ENCODE measurements at places on chromosomes 3 and 15. TPM values are rescaled to one million over a fixed set of nuclear protein-coding genes. Genes with fewer than 3 reads are reported as not detected.

DNA sequence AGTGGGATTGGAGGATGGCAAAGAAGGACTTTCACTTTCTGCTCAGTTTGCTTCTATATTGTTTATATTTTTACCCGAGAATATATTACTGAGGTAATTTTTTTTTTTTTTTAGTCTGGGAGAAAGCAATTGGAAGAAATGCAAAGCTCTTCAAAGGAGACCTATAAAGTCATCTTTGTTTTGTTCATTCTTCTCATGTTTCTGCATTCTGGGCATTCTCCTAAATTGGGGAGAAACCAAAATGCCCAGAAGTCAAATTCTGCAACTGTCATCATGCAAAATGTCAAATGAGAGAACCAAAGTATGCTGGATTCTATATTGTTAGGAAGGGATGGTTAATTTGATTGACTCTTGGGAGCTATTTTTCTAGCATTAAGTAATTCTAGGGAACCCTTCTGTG is 168.3 kb upstream of the TSC22D2 start:
- no peak for DNase-seq

- DNase-seq: no peak
These were observed 27.6 kb upstream of the NPHP3 start for GRCh38 chr3:132749786-132750185.

DNA sequence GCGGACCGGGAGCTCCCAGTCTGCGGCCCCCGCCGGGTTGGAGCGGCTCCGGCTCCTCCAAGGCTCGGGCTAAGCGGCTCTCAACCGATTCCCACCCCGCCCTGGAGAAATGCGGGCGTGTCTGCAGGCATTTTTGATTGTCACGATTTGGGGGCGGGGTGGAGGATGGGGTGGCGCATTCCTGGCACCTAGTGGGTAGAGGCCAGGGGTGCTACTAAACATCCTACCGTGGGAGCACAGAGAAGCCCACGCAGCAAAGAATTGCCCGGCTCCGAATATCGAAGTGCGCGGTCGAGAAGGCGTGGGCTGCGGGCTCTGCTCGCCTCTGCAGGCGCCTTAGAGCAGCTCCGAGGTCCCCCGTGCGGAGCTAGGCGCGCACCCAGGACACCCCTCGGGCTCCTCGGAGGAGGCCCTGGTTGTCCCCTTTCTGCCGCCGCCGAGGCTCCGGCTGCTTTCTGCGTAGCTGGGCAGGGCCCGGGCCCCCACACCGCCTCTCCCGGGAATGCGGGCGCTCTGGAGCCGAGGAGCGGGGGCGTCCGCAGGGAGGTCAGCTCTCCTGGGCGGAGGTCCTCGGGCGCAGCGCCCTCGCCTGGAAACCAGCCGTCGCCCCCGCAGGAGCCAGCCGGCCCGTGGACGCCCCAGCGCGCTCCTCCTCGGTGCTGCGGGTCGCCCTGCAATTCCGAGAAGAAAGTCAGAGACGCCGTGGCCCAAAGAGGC is 16.5 kb upstream of the LAMP3 start:
- peak; percentile 53 for DNase-seq

- peak; percentile 34 for DNase-seq
These were observed 178.8 kb downstream of the KLHL25 start for GRCh38 chr15:85615930-85616329.

DNA sequence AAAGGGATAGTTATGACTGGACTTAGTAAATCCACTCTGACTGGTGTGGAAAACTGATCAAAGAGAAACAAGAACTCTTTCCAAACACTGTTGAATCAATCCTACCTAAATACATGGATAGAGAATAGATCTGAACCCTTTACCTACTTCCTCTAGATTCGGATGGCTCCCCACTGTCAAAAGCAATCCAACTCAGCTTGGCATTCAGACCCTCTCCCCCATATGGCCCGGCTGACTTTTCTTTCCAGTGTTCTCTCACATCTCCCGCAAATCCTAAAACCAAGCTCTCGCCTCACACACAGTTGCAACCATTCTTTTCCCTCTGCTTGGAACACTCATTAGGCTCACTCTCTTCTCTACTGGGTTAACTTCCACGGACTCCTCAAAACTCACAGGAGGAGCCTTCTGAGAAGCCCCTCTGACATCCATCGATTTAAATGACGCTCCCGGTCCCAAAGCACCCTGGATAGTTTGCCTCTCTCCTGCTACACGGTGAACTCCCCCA is 639 bp downstream of the SPICE1 start:
- no peak for DNase-seq

- no peak for DNase-seq
These were observed 135.3 kb upstream of the TGFBR2 start for GRCh38 chr3:30471066-30471465.

The IFT80 gene
- total RNA-seq: 22.2 TPM

DNA sequence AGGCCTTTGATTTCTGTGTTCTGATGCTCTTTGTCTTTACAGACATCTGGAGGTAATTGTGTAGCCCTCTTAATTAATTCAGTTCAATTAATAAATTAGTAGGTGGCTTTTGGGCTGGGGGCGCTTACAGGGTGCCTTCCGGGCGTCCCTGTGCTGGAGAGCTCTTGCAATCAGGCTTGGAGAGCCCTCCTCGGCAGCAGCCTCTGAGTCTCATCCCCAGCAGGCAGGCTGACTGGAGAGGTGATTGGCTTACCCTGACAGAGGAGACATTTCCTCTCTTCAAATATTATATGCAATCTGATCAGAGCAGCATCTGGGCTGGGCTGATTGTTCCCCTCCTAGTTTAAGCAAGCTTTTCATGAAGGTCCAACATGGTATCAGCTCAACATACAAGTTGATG is 250.7 kb downstream of the LPP start:
- DNase-seq: no peak

DNA sequence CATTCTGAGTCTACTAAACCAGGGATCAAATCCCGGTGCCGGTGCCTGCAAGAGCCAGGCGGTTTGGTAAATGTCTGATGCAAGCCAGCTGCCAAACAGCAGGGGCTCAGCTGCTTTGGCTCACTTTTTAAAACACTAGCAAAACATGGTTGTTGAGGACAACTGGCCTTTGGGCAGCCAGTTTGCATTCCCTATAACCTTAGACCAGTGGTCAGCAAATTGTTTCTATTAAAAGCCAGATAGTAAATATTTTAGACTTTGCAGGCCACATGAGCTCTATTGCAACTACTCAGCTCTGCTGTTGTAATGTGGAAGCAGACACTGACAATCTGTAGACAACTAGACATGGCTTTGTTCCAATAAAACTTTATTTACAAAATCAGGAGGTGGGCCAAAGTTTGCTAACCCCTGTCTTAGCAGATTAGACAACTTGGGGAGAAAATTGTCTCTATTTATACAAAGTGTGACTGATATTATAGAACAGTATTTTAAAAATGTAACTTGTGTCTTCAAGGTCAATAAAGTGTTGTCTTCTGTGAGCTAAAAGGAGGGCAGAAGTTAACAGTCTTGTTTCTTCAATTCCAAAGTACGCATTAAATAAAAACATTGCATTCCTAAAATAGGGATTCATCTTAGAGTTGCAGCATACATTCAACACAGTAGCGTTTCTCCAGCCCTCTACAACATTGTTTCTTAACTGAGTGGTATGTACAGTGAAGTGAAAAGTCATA is 67.6 kb downstream of the SSUH2 start:
- DNase-seq: no peak

The CACNA1D gene
- 1.9 TPM for total RNA-seq

DNA sequence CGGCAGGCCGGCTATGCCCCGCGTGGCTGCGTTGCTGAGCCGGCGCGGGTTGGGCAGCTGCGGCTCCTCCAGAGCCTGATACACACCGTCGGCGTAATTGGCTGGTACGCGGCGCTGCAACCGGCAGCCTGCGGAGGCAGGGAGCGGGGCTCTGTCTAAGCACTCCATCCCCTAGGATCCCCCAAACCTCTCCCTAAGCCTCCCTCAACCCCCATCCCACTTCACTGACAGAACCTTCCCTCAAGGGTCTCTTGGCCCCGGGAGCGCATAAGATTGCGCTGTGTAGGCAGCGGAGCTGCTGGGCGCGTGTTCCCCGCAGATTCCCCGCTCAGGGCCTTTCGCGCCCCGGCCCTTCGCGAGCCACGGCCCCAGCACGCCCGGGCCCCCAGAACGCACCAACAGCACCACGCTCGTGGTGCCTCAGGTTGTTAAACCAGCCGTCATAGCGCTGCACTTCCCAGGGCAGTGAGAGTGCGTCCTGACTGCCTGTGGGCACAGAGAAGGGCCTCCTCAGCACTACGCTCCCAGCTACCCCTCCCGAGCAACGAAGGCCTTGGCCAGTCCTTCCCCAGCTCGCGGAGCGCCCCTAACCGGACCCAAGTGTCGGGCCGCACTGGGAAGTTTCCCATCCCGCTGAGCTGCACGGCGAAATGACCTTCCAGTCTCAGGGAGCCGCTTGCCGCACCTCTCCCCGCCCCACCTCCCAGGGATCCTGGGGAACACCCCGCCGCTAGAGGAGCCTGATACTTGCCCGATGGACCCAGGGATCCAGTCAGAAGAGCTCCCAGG is 1.2 kb downstream of the DUOX2 start:
- DNase-seq: no peak

The FBN1 gene
- 0.79 TPM for total RNA-seq

GRCh38 chr15:29283381-29283780 is 13.8 kb upstream of the NSMCE3 start:
- no peak for DNase-seq

DNA sequence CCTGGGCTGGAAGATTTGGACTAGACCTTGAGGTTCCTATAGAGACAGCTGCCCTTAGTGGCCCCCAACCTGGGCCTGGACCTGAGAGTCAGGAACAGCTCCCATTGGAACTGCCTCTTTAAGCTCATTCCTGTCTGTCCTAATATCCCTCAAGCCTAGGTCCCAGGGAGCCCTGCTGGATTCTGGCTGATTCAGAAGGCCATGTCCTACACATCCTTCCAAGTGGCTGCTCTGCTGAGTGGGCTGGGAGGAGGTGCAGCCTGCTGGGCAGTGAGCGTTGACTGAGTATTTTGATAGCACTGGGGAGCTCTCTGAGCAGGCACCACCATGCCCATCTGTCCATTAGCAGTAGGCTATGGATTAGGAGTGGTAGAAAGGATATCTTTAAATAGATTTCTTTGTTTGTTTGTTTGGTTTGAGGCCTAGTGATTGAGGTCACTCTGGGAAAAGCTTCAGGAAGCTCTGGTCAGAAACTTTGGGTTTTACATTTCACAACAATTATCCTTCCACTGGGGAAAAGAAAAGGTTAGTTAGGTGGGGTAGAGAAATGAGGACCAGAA is 54.6 kb upstream of the ATOSA start:
- no peak for DNase-seq

DNA sequence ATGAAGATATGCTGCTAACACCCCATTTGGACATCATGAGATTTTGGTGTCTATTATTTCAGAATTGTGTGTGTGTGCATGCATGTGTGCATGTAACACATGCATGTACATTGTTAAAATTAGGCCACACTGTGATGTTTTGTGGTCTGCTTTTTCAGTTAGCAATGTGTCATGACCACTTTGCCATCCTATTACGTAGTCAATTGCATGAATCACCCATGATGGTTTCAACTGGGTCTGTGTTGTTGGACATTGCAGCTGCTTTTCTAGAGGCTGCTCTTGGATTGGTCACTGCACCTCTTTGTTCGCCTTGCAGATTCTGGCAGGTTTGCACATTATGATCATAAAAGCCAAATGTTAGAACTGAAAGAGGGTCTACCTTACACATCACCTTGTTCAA is 101.0 kb upstream of the THBS1 start:
- DNase-seq: no peak

- DNase-seq: no peak
These were observed 651 bp downstream of the PLSCR2 start for GRCh38 chr3:146468671-146469149.

- no peak for DNase-seq
These were observed 15.8 kb downstream of the CLK3 start for GRCh38 chr15:74631408-74631807.

DNA sequence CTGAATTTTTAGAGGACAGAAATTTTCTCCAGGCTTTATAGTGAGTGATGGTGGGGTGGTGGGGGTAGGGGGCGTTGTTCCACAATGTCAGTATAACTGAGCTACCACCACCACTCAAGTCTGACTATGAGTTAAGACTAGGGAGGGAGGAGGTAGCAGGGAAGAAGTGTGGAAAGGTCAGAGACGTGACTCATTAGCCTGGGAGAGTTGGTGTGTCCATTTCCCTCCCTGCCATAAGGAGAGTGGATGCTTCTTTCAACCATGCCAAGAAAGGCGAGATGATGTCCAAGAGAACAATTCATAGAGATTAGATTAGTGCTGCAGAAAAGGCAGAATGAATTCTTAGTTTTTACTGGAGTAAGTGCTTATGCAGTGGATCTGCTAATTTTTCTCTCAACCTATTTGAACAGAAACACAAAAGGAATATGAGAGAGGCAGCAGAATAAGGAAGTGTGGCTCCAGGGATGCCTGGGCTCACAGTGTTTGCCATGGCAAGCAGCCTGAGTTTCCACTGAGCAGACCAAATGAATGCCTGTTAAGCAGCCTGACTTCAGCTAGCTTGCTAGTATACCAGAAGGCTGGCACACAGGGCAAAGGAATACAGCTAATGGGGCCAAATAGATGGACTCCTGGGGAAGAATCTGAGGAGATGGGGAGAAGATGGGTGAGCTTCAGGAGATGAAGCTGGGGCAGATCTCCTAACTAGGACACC is 708.9 kb downstream of the NTRK3 start:
- no peak for DNase-seq

DNA sequence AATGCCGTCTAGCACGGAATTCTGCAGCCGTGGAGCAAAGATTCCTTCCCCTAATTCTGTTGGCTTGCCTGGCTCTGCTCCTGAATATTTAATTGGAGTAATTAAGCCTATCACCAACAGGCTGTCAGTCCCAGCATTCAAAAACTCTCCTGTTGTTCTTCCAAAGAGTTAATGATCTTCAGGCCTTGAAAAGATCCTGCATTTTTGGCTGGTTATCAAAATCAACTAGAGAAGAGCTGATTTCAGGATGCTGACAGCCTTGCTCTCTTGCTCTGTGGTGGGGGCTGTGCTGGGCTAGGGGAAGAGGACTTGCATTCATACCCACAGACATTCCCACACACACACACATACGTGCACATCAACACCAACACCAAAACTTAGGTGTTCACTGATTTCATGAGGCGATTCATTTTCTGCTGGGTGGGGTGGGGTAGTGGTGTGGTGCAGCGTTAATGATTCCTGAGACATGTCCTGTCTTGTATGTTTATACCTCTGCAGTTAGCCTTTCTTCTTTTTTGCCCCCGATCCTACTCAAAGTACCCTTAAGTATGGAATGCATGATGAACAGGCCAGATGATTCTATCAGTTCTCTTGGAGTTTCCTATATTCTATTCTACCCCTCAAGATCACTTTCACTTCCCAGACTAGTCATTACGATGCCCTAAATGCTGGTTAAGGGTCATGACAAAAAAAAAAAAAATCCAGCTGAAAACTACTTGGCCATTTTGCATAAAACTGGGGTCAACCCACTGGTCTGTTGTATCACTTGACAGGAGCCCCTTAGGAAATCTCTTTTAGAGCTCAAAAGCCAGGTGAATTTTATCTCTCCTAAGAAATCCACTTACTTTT is 42.3 kb downstream of the CPN2 start:
- DNase-seq: no peak

GRCh38 chr3:128616516-128617269 is 33.9 kb downstream of the RPN1 start:
- DNase-seq: no peak

GRCh38 chr15:101620671-101621070 is 31.5 kb downstream of the TM2D3 start:
- DNase-seq: no peak

Data from activated T-cell treated with anti-CD3 and anti-CD28 coated beads, Interleukin-2, amount 50 U/mL, for 72 hours (primary cell).